Muscle of back (tissue), 13 donors: ENCODE measurements at places on chromosomes 6 and 20. TPM values are rescaled to one million over a fixed set of nuclear protein-coding genes. Genes with fewer than 3 reads are reported as not detected.

DNA sequence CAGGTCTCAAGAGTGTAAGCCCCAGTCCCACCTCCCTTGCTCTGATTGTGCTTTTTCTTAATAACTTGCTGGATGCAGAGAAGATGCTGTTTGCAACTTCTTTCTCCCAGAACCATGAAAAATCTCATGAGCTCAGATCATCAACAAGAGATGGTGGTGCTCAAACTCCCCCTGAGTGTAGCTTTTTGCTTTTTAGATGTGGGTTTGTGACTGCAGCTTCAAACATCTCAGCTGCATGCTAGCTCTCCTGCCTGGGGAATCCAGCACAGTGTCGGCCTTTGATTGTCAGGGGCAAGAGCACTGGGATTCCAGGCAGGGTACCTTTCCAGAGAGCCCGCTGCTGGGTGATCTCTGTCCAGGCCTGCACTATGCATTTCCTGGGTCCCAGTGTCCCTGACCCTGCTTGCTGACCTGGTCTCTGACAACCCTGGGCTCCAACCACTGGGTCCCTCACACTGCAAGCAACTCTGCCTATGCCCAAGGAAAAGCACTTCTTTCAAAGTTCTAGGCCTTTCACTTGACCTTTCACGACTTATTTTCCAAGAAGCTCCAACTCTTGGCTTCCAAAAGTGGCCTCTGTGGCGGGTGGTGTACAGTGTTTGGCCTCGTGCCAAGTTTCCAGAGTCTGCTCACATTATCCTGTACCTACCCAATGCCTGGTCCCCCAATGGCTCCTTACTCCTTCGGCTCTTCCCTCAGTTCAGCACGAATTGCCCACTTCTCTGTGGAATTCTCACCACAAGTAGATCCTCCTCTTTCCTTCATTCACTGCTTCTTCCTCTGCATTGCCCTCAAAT, 69.7 kb upstream of the LY86 start:
- no peak for DNase-seq

DNA sequence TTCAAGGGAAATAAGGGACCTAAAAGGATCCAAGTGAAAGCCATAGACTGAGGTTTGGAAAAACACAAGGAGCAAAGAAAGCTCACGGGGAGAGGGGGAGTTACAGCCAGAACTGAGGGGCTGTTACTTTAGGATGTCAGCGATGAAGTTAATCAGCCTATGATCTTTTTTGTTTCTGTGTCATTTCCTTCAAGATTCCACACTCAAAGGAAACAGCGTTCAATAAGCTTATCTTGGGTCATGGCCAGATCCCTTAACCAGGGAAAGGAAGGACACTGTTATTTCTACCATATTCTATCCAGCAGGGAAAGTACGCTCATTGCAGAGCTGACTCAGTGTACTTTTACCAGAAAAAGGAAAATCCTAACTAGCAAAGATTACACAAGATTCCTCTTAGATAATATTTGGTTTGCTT, 132.8 kb downstream of the PFDN4 start:
- peak; percentile 15 for DNase-seq

DNA sequence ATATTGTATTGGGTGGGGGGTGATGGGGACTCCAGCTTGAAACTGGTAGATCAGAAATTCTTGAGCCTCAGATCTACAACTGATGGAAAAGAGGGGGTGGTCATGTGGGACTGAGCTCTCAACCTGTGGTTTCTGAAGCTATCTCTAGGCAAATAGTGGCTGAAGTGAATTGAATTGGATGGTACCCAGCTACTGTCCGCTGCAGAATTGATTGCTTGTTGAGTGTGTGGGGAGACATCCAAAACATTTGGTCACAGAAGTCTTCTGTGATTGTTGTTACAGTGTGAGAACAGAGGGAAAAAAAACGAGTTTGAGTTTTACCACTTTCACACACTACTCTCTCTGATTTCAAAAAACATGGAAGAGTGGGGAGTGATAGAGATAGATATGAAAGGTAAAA, 14.8 kb downstream of the CDS2 start:
- no peak for DNase-seq

- no peak for DNase-seq
Measured at GRCh38 chr6:150078788-150079187, 9.9 kb upstream of the ULBP3 start.

DNA sequence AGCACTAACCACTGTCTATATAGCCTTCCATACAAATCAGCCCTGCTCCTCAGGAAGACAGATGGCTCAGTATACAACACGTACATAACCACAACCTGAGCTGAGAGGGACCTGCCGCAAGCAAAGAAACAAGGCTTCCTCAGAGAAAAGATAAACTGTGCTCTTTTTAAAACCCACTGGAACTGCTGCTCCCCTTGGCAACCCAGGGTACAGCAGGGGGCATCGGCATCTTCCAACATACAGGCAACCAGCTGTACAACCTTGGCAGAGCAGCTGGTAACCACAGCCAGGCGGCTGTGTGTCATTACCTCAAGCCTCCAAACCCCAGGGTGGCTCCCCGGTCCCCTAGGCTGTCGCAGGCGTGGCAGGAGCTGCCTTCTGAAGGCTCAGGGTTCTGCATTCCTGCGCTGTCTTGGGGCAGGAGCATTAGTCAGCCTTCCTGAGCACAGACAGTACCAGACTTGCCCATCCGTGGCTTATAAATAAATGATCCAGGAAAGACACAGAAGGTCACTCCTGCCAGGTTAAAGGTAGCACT, 249.5 kb downstream of the ADGRG6 start:
- no peak for DNase-seq

The GJA1 gene
- polyA plus RNA-seq: 80.9 TPM

The SDC4 gene
- 15.1 TPM for polyA plus RNA-seq

DNA sequence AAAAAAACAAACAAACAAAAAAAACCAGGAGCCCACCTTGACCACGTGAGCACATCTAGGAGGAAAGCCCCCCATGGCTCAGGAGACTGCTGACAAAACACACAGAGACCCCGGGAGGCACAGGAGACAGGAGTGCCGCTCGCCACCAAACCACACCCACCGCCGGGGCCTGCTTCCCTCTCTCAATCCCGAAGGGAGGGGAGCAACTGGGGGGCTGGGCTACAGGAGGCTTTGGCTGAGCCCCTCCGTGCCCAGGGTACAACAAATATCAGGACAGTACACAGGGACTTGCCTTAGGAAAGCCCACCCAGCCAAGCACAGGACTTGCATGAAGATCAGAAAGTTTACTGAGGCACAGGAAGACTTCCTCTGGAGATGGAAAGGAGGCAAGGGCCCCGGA, 102.5 kb downstream of the TAF4 start:
- DNase-seq: no peak

DNA sequence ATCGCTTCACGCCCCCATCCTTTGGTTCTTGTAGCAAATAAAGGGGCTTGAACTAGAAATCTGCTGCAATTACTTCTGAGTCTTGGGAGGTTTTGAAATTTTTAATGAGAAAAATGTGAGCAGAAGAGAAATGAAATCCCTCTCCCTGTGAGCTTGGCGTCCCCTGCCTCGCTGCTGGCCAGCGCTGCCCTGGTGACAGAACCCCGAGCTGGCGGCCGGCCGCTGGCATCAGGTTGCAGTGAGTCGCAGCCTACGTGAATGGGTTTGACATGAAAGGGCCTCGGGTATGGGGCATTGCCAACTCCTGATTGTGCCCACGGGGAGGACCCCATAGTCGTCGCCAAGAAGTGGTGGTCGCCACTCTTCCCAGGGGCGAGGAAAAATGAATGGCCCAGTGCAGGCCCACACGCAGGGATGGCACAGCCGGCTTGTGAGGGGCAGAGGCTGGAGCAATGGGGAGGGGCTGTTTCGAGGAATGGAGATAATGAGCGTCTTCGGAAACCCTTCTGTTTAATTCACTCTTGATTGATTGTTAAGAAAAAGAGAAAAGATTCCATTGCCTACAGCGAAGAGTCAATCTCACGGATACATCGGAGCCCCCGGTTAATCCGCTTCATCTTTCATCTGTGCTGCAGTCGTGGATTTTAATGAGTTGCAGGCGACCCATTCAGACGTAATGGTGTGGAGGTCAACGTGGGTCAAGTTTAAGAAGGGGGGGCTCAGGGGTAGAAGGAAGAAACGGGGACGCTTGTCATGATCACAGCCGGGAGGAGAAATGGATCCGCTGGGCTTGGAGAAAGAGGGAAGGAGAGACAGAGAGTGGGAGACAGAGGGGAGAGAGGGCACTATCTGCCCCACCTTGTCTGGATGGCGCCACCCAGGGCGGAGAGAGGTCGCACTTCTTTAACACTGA, 380.1 kb downstream of the THBS2 start:
- no peak for DNase-seq

GRCh38 chr6:113377362-113377942, 479.7 kb upstream of the MARCKS start:
- DNase-seq: no peak

- DNase-seq: no peak
Measured at GRCh38 chr6:131205481-131206244, 70.4 kb downstream of the AKAP7 start.

- no peak for DNase-seq
Measured at GRCh38 chr6:35025232-35026188, 115.6 kb downstream of the TCP11 start.

DNA sequence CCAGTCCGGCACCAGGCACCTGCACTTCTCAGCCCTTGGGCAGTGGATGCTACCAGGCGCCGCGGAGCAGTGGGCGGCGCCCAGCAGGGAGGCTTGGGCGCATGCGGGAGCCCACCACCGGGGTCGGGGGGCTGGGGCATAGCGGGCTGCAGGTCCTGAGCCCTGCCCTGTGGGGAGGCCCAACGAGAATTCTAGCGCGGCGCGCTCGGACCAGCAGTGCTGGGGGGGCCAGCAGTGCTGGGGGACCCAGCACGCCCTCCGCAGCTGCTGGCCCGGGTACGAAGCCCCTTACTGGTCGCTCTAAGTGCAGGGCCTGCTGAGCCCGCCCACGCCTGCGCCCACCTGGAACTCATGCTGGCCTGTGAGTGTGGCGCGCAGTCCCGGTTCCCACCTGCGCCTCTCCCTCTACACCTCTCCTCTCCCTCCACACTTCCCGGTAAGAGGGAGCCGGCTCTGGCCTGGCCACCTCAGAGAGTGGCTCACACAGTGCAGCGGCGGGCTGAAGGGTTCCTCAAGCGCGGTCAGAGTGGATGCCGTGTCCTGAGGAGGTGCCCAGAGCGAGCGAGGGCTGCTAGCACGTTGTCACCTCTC, 28.5 kb upstream of the SERPINB1 start:
- DNase-seq: no peak

- no peak for DNase-seq
Measured at GRCh38 chr6:151005896-151006632, 140.6 kb downstream of the MTHFD1L start.

The HCRTR2 gene
- not detected for polyA plus RNA-seq

GRCh38 chr6:112296122-112296521, 41.8 kb upstream of the LAMA4 start:
- no peak for DNase-seq

GRCh38 chr6:56796196-56796532, 153.5 kb upstream of the DST start:
- no peak for DNase-seq

DNA sequence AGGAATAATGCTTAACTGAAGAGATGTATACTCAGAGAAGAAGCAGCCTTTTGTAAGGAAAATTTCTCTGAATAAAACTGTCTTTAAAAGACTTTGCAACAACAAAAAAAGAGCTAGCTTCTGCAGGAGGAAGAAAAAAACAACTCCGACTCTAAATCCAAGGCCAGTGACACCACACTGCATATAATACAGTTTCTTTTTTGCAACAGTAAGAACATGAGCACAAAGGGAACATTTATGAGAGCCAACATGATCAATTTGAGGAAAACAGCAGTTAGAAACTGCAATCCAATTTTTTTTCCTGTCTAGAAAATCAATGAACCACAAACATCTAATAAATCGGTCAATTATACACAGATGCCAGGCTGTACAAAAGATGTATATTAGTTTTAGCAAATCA, 42.9 kb upstream of the UST start:
- DNase-seq: peak; percentile 31

- no peak for DNase-seq
Measured at GRCh38 chr6:116450769-116451740, 10.1 kb upstream of the CALHM6 start.

GRCh38 chr6:327538-328116, 35.3 kb downstream of the DUSP22 start:
- DNase-seq: no peak
